ENCODE measurements at places on chromosomes 12 and 14.

- DNase-seq, result no peak
These were observed 135.9 kb downstream of the C12orf75 start for GRCh38 chr12:105466231-105466900.

GRCh38 chr12:97203408-97203807 lies 259.2 kb upstream of the RMST start:
- DNase-seq, result no peak

DNA sequence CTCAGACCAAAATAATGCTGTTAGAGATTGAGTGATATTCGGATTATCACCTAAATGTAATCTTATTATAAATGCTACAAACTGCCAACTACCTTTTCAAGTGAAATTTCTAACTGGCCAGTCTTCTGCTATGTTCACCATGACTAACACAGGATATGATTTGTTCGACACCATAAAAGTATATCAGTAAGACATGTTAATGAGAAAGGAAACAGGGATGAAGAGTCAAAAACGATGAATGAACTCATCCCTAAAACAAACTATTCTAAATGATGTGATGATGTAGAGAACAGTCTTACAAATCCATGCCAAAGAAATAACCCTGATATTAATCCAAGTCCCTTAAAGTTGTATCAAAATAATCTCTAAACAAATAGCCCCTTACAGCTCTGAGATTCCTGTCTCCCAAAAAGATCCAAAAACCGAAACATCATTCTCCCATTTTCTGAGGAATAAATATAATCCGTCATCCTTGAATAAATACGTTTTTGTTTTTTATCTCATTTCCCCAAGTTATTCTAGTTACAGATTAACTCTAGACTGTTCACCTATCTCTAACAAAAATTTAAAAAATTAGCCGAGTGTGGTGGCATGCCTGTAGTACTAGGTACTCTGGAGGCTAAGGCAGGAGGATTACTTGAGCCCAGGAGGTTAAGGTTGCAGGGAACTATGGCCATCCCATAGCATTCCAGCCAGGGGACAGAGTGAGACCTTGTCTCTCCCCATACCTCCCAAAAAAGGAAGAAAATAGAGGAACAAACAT lies 9.1 kb downstream of the SCAF11 start:
- no peak for DNase-seq

GRCh38 chr12:56338308-56339157 lies at the start of gene IL23A:
Gene IL23A (plus strand): TSS chr12:56338884. CDS start chr12:56339045, 161 bp downstream.
- no peak for DNase-seq

DNA sequence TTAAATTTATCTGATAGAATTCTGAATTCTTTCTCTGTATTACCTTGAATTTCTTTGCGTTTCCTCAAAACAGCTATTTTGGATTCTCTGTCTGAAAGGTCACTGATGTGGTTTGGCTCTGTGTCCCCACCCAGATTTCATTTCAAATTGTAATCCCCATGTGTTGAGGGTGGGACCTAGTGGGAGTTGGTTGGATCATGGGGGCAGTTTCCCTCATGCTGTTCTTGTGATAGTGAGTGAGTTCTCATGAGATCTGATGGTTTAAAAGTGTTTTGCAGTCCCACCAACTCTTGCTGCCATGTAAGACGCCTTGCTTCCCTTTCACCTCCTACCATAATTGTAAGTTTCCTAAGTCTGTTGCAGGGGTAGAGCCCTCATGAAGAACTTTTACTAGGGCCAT lies 34.1 kb upstream of the OR6J1 start:
- no peak for DNase-seq

- no peak for DNase-seq
These were observed 45.3 kb upstream of the ATP23 start for GRCh38 chr12:57896115-57896433.

- no peak for DNase-seq
These were observed 35.1 kb downstream of the WASHC3 start for GRCh38 chr12:102026728-102027127.

DNA sequence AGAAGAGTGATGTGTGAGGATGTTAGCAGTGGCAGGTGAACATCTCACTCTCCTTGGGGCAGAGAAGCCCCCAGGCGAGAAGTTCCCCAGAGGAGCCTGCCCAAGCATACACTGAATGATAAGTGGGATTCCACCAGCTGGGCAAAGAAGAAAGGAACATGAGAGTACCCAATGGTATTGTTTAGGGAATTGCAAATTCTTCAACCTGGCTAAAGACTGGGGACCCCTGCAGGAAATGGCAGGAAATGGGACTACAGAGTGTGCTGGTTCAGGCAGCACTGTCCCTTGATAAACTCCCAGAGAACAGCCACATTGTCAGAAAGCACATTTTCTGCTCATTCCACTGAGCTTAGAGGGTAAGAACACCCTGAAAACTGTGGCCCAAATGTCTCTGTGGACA lies 121.3 kb downstream of the RPS29 start:
- no peak for DNase-seq

GRCh38 chr12:14207905-14208551 lies 157.5 kb upstream of the ATF7IP start:
- no peak for DNase-seq
